ENCODE measurements at places on chromosomes 7 and 10. TPM values are rescaled to one million over a fixed set of nuclear protein-coding genes. Genes with fewer than 3 reads are reported as not detected.

DNA sequence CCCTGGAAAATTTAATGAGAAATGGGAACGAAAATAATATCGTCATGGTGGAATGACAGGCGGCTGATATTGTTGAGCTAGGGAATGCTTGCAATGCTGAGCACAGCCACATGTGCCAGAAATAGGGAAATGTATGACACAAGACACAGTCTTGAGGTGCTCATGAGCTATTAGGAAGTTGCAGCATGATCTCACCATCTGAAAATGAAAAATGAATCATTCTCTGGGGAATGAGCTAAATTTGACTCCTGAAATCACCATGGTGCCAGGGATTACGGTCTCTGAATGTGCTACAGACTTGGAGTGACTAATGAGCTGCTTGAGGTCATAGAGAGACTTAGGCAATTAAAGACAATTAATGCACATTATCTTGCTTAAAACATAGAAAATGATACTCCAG, 845.0 kb downstream of the CNTNAP2 start:
- DNase-seq: no peak

DNA sequence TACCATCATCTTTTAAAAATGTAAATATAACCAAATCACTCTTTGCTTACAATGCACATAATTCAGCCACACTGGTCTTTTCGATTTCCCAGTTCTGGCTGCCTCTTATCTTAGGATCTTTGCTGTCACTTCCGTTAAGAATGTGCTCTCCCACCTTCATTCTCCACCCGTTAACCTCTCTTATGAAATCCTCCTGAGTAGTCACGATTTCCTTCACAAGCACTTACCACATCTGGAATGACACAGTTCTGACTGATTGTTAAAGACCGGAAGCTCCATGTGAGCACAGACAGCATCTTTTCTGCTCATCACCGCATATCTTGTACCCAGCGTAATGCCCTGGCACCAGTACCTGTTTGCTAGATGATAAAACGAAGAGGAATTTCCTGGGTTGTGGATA, 84.3 kb downstream of the CUL2 start:
- DNase-seq: no peak

Gene PAPOLB
- 0.05 TPM for total RNA-seq

DNA sequence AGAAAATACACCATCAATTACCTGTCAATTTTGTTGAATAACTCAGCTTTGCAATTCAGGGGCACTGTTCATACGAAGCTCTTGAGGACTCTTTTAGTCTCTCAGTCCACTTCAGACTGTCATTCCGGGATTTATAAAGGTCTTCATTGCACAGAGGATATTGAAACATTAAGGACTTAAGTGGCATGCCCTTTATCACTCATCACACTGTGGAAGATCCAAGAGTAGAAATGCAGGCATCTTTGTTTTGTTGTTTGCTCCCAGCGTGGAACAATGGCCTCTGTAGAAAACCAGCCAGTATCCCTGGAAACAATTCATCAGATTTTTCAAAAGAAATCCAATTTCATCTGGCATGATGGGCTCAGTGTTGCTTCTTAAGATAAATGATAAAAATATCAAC, 66.3 kb upstream of the LRGUK start:
- no peak for DNase-seq

- DNase-seq: no peak
Measured at GRCh38 chr7:24572016-24572392, 1.2 kb upstream of the PALS2 start.

Gene ENO4
- not detected for total RNA-seq

All from activated T-cell treated with anti-CD3 and anti-CD28 coated beads, Interleukin-2, amount 50 U/mL, for 4 hours (primary cell).